ENCODE measurements at places on chromosomes 4 and X.

- no peak for DNase-seq
- no peaks in the 10 kb centered on the region for H3K36me3 ChIP-seq
- H3K4me3 ChIP-seq, result no peak overlapping the region
Measured at GRCh38 chr4:20106921-20107320, 144.8 kb upstream of the SLIT2 start.

- H3K4me3 ChIP-seq, result no peak overlapping the region
- H3K4me1 ChIP-seq, result no peaks in the 10 kb centered on the region
- no peak for DNase-seq
- H3K27me3 ChIP-seq, result no peaks in the 10 kb centered on the region
Measured at GRCh38 chr4:144115519-144115918, 25.0 kb downstream of the GYPA start.

- H3K36me3 ChIP-seq, result no peaks in the 10 kb centered on the region
- H3K27me3 ChIP-seq, result no peaks in the 10 kb centered on the region
- no peak for DNase-seq
- no peak overlapping the region for H3K4me3 ChIP-seq
- peaks cover 2% of the 10 kb centered on the region for H3K4me1 ChIP-seq
- no peak overlapping the region for H3K27ac ChIP-seq
Measured at GRCh38 chr4:149923736-149924135, 108.1 kb upstream of the IQCM start.

DNA sequence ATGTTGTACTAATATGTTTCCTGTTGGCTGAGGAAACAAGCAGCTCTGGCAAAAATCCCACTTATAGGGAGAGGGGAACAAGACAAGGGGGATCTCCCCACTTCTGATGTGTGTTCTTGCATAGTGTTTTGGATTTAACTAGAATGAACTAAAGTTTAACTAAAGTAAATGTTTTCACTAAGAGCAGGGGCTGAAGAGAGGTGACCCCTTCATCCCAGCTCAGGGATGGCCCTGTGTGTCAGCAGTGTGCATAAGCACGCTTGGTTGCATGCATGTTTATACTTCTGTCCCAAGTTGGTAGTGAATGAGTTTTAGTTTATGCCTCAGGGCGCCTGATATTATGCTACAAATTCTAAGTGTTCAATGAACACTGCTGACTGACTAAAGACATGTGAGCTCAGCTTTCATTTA lies 169.4 kb downstream of the MGST2 start:
- H3K27me3 ChIP-seq, result no peaks in the 10 kb centered on the region
- H3K4me3 ChIP-seq, result no peak overlapping the region
- no peaks in the 10 kb centered on the region for H3K4me1 ChIP-seq
- no peak for DNase-seq

DNA sequence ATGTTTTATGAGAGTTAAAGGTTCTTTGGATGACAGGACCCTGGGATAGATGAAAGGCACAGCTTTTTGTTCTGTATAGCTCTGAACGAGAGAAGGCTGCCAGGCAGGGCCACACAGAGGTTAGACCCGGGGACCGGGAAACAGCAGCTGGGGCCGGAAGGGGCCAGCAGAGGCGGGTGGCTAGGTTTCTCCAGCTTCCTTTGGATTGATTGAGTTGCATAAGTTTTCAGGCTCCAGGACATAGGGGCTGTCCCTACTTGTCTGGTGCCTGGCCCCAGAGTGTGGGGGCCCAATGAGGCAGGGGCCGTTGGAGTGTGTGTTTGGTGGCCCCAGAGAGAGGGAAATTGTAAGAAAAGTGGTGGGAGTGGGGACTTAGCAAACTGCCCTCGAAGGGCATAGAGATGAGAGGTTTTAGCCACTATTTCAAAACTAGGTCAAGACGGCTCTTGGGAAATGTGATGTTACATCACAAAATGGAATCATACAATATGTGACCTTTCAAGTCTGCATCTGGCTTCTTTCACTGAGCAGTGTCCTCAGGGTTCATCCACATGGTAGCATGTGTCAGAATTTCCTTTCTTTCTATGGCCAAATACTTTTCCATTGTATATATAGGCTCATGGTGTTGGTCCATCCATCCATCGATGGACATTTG lies 3.7 kb downstream of the ZFP92 start:
- no peaks in the 10 kb centered on the region for H3K36me3 ChIP-seq
- H3K27ac ChIP-seq, result no peak overlapping the region
- H3K4me3 ChIP-seq, result no peak overlapping the region
- H3K4me1 ChIP-seq, result peaks cover 3% of the 10 kb centered on the region

DNA sequence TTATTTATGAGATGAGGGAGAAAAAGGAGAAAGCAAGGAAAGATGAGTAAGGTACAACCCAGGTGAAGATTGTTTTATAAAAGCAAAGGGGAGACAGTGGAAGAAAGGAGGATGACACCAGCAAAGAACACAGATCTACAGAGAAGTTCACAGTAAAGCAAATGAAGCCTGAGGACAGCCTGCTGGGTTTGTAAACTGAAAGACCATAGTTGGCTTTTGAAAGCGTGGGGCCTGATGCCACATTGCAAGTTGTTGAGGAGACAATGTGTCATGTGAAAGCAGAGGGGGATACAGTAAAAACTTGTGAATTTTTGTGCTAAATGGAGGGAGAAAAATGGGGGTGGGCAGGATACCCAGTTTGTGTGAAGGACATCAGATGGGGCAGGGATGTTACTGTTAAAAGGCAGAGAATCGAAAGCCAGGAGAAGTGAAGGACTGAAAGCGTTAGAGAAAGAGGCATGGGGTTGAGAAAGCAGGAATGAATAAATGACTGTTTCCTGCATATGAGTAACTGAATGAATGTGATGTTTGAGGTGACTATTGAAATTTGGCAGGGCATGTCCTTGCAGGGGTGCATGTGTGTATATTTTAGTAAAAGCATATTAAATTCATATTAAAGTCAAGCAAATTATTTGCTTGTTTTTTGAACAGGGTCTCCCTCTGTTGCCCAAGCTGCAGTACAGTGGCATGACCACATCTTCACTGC lies 69.6 kb downstream of the SPRY1 start:
- no peak overlapping the region for H3K4me3 ChIP-seq
- H3K4me1 ChIP-seq, result no peaks in the 10 kb centered on the region
- no peaks in the 10 kb centered on the region for H3K36me3 ChIP-seq
- H3K27me3 ChIP-seq, result no peaks in the 10 kb centered on the region

Measured in aorta (tissue), 5 donors.